Nephron progenitor cell (in vitro differentiated cells): ENCODE measurements at places on chromosomes 11 and 22.
A peak's percentile ranks its signal among the peaks of the same experiment; 100 is the strongest.

- DNase-seq: no peak
Observed at GRCh38 chr11:122963961-122964360, 17.7 kb downstream of the BSX start.

- no peak for DNase-seq
Observed at GRCh38 chr22:31133911-31134310, 6.4 kb downstream of the PLA2G3 start.

- no peak for DNase-seq
Observed at GRCh38 chr22:33450756-33451155, 392.6 kb upstream of the SYN3 start.

- DNase-seq: no peak
Observed at GRCh38 chr11:61958590-61958989, 8.4 kb downstream of the BEST1 start.

DNA sequence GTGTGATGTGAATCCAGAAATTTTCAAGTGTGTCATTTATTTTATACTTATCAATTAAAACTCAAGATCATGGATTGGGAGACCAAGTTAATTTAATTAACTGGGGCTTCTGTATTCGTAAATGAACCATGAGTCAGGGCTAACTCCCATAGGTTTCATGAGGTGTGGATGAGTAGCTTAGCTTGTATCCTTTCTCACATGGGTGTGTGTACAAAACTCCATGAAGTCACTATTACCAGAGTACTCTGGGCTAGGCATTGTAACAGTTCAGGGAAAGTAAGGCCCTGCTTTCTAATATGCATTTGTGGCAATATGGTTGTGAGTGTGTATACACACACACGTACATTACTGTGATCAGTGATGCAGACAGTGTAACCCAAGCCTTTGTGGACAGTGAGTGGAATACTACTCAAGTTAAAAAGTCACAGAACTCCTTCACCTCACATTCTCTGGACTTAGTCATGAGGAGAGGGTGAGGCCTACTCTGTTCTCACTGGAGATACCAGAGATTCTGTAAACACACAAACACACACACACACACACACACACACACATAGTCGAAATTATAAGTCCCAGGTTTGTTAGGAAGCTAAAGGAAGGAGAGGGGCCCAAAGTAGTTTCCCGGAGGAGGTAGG is 3.5 kb downstream of the CNTF start:
- no peak for DNase-seq

DNA sequence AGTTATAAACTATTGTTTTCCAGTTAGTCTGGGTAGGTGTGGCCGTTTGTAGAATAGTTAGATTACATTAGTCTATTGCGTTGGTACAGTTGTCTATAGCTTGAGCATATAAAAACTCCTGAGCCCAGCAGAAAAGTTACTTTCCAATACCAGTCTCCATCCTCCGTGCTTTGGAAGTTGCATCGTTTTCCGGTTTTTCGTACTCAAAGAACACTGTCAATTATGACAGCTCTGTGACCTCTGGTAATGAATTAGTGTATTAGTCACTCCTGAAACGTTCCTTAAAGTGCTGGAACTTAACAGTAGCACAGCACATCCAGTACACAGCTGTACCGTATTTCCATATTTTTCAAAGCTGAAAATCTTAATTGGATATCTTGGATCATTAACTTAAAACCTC is 808 bp upstream of the MSANTD2 start:
- DNase-seq: no peak

DNA sequence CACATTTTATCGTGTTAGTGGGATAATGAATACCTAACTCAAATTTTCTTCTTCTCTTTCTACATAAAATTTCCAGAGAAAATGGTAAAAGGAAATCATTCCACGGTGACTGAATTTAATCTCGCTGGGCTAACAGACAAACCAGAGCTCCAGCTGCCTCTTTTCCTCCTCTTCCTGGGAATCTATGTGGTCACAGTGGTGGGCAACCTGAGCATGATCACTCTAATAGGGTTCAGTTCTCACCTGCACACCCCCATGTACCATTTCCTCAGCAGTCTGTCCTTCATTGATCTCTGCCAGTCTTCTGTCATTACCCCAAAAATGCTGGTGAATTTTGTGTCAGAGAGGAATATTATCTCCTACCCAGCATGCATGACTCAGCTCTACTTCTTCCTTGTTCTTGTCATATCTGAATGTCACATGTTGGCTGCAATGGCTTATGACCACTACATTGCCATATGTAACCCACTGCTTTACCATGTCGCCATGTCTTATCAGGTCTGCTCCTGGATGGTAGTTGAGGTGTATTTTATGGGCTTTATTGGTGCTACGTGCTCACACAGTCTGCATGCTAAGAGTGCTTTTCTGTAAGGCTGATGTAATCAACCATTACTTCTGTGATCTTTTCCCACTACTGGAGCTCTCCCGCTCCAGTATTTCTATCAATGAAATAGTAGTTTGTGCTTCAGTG is 24.1 kb downstream of the OR10D3 start:
- no peak for DNase-seq

DNA sequence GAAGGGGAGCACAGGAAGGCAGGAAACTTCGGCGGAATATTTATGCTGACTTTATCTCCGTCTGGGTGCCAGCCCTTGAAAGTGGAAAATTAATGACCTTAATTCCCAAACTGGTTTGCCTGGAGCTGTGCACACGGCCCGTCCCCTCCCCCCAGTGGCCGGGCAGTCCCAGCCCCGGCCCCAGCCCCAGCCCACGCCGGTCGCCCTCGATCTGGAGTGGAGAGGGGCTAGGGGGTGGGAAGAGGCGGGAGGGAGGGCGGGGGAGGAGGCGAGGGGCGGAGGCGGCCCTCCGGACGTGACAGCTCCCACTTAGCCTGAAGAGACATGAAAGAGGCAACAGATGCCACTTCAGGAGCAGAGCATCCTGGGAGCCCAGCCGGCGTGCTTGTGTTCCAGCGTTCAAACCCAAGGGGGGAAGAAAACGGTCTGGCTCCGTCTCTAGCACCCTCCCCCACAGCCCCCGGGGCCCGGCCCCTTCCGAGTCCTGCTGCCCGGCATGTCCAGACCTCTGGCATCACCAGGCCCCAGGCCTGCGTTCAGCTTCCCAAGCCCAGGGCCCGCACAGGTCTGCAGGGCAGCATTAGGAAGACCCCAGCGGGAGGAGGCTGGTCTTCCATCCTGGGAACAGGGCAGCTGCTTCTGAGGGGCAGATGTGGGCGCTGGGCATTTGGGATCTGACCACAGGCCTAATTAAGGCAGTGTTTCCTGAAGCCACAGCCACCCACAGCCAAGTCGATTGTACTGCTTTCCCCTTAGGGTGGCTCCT is 20.0 kb upstream of the LMO1 start:
- peak; percentile 68 for DNase-seq

- no peak for DNase-seq
Observed at GRCh38 chr11:118370774-118371173, 11.4 kb downstream of the UBE4A start.

GRCh38 chr11:8671651-8672062 is 10.8 kb downstream of the TRIM66 start:
- DNase-seq: no peak

GRCh38 chr11:75543806-75544205 is 18.1 kb upstream of the GDPD5 start:
- DNase-seq: no peak

DNA sequence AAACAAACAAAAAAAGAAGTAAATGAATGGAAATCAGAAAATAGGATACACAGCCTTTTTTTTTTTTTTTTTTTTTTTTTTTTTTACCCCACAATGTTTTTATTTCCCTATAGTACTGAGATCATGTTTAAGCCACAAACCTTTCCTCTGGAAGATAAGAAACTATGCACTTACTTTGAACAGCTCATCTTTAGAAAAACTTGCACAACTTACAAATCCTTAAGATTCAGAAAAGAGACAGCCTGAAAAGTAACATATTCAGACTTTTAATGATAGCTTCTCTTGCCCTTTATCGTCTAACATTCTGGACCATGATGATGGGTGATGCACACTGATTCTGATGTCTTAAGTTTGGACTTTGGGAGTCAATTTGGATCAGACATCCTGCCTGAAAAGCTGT is 80.3 kb downstream of the TNRC6B start:
- DNase-seq: no peak

DNA sequence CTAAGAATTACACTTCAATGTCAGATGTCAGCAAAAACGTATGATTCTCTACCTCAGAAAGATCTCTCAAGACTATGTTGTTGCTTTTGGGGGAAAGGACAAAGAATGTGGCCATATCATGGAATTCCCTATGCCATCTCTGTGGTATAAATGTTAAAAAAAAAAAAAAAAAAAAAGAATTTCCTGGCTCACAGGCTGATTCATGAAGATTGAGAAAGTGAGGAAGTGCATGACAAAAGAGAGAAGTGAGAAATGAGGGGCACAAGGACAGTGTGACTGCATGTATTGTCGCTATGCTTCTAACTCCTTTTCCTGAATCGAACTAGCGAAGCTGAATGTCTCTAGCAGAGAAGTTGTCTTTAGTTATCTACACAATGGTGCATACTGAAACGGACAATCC is 80.6 kb upstream of the CARD18 start:
- DNase-seq: no peak

DNA sequence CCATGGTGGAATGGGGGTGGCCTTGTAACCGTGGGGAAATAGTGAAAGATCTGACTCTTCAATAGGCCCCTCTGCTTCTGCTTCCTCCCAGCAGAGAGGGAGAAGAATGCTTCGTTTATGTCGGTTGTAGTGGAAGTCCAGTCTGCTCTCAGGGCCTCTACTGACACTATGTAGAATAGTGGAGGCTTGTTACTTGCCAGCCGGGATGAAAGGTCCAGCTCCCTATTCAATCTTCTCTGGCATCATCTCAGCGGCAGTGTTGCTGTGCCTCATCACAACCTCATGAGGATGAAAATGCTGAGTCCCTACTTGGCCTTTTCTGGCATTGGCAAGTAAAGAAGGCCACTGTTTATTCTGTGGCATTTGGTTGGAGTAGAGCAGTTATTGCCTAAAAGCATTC is 820.9 kb upstream of the TENM4 start:
- no peak for DNase-seq
